ENCODE measurements at places on chromosomes 4 and X.

- DNase-seq = no peak
Observed at GRCh38 chr4:189060104-189060503, 880.6 kb upstream of the FRG1 start.

DNA sequence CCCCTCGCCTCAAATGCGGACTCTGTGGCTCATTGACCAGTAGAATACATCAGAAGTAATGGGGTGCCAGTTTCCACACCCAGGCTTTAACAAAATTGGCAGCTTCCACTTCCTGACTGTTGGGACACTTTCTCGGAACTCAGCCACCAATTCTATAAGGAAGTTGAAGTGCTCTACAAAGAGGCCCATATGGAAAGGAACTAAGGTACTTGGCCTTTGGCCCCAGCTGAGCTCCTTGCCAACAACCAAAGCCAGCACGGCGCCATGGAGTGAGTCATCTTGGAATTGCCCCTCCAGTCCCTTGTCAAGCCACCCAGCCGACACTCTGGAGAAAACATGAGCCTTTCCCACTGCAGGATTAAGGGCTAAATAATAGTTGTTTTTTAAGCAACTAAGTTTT, 262.2 kb upstream of the INTU start:
- DNase-seq = no peak

DNA sequence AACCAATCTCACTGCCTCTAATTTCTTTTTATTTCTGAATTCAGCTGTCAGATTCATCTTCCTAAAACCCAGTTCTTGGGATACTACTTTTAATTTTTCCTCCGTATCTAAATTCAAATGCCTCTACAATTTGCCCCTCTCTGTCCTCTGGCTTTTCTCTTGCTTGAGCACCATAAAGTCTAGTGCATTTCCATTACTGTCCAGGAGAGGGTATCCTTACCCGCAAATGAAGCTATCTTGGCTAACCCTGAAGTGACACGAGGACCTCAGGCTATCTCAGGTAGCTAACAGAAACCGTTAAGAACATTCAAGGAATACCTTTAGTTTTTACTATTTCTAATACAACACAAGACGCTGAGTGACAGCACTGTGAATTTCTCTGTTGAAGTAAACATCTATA, 49.4 kb upstream of the PRR32 start:
- peak; percentile 11 for DNase-seq

DNA sequence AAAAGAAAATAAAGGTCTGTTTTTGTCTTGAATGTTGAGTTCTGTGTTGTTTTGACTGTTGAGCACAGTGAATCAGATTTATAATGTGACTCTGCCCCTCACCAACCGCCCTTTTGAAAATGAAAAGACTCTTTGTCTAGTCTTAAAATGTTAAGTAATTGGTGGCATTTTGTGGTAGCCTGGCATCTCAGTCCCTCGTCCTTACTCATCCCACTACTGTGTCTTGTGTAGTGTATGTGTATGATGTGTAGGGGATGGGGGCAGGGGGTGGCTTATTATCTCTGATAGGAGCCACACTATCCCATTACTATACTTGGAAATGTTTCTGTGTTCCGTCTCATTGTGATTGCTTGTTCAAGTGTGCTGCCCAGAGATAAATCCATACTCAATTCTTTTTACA, 12.2 kb downstream of the KLHL34 start:
- DNase-seq = no peak

DNA sequence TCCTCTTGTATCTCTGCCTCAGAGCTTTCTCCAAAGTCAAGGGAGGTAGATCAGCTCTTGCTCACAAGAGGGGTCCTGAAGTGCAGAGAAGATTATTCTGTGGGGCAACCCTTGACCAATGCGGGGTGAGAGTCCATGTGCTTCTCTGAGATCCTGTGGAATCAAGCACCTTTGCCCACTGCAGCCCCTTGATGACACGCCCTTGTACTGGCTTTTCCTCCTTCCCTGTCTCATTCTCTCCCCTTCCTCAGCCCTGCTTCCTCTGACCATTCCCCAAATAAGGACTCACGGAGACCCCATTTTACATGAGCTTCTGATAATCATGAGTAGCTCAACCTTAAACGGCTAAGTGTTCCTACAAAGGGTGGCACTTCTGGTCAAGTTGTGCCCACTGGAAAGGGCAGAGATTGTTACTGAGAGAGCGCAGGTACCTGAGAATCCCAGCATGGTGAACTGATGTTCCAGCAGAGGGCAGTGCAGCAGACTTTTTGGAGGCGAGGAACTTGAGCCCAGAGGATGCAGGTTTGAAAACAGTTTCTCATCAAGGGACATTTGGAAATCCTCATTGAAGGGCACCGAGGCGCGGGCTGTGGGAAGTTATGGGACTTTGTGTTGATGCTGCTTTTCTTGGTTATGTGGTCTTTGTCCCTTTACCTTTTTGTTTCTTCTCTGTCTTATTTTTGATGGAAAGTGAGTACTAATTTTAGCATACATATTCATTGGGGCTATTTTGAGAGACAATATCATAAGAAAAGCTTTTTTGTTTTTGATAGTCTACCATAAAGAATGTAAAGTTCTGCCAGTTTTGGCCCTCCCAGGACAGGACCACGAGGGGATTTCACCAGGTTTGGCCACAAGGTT, 201.3 kb downstream of the RBM46 start:
- peak; percentile 56 for DNase-seq

- no peak for DNase-seq
Observed at GRCh38 chr4:181105487-181105886, 1137.7 kb upstream of the TENM3 start.

- no peak for DNase-seq
Observed at GRCh38 chrX:110287605-110288004, 30.3 kb downstream of the AMMECR1 start.

DNA sequence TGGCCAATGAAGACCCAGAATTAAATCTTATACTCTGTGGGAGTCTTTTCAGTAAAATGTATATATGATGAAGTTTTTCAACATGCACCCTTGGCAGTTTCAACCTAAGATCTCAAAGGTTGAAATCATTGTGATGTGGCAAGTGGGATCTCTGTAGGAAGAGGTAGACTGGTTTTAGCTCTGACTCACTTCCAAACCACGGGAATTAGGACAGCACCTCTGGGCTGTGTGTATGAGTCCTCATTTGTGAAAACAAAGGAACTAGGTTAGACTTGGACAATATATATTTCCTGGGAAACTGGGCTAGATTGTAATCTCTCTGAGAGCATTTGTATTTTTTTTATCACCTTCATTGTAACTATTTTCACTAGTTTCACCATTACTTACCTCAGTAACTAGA, 333.0 kb downstream of the ADGRL3 start:
- DNase-seq = no peak

DNA sequence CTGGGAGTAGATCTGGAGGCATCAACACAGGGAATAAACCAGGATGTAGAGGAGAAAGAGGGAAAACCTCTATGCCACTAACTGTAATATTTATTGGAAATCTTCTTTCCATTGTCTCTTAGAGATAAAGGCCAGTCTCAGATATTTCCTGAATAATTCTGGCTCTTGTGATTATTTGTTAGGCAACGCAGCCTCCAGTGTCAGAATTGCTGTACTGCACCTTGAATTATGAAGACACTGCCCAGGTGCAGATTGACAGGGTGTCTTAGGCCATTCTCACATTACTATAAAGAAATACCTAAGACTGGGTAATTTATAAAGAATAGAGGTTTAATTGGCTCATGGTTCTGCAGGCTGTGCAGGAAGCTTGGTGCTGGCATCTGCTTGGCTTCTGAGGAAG, 100.7 kb upstream of the ZDHHC15 start:
- DNase-seq = no peak

GRCh38 chr4:91035276-91035675, 908.1 kb downstream of the CCSER1 start:
- DNase-seq = no peak

DNA sequence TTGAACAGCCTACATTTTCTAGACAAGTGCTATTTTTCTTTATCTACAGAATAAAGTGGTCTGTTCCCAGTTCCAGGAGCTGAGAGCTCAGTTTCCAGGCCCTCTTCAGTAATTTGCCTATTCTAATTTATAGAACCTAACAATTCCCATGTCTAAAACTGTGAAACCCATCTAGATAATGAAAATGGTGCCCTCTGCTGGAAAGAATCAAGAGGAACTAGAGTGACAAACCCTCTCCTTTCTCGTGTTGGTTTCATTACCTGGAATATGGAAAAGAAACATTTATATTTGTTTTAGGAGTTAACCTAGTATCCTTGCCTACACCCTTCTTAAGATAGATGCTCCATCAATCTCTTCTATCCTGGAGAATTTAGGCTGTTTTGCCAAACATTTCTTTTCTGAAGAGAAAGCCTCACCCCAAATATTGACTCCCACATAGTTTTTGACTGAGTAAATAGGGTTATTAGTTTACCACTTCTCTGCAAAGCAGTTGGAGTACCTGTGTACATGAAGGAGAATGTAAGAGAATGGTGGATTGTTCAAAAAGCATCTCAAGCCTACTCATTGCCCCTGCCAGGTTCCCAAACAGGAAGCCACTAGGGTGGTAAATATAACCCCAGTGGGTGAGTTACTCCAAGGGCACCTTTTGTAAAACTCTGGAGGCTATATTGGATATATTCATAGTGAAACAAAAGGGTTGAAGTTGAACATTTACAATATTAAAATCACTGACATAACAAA, 121.6 kb downstream of the RASL11B start:
- DNase-seq = peak; percentile 63

- DNase-seq = no peak
Observed at GRCh38 chr4:115501656-115502055, 388.2 kb upstream of the NDST4 start.

- DNase-seq = no peak
Observed at GRCh38 chrX:134694333-134695322, 36.4 kb upstream of the PLAC1 start.

GRCh38 chr4:15729910-15730533, 27.2 kb downstream of the BST1 start:
- DNase-seq = peak; percentile 53

DNA sequence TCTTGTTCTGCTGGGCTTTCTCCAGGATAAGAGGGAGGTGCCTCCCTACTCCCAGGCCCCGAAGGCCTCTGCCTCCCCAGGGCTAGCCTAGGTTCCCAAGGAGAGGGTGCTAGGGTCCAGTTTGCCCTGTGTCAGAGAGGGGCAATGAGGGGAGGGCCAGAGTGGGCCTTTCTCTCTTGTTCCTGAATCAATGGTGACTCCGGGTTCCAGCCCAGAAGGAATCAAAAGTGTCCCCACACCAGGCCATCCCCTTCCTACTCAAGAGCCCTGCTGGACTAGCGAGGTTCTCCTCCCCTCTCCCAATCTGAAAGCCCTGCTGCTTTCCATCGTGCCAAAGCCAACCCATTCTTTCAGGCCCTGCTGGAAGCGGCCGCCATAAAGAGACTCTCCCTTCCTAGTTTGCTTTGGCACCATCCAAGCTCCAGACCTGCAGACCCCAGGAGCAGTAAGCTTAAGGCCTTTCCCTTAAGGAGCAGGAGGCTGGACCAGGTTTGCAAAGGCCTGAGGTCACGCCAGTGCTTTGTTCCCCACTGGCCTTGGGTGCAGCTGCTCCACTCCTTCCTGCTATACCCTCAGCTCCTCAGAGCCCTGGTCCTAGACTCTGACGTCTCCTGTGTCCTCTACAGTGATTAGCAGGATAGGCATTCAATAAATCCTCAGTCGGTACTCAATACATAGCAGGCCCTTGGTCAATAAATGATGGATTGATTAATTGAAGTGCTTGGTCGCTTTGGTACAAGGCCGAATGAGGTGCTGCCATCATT, 10.6 kb downstream of the TSC22D3 start:
- DNase-seq = no peak

DNA sequence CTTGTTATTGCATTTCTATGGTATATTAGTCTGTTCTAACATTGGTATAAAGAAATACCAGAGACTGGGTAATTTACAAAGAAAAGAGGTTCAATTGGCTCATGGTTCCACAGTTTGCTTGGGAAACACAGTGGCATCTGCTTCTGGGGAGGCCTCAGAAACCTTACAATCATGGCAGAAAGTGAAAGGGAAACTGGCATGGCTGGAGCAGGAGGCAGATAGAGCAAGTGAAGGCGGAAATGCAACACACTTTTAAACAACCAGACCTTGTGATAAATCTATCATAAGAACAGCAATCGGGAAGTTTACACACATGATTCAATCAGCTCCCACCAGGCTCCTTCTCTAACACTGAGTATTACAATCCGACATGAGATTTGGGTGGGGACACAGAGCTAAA, 346.6 kb upstream of the GNPDA2 start:
- DNase-seq = no peak

DNA sequence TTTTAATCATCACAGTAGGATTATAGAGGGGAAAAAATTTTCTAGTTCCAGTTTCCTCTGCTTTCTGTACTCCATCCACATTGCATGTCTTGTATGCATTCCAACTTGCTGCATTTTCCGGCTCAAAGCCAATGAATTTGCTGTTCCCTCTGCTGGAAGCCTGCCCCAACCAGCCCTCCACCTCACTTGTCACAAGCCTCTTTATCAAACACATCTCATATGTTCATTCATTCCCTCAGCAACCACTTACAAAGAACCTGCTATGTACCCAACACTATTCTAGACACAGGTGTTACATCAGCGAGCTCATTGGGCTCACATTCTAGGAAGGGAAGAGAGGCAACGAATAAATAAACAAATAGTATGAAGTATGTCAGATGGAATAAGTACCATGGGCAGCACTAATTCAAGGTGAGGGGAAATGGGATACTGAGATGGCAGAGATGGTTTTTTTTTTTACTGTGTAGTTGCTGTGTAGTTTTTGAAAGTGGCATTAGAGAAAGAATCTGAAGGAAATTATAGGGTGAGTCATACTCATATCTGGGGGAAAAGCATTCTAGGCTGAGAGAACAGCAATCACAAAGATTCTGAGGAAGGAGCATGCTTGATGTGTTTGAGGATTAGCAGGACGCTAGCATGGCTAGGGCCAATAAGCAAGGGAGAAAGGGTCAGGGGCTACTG, 332.5 kb downstream of the PDGFC start:
- DNase-seq = no peak

DNA sequence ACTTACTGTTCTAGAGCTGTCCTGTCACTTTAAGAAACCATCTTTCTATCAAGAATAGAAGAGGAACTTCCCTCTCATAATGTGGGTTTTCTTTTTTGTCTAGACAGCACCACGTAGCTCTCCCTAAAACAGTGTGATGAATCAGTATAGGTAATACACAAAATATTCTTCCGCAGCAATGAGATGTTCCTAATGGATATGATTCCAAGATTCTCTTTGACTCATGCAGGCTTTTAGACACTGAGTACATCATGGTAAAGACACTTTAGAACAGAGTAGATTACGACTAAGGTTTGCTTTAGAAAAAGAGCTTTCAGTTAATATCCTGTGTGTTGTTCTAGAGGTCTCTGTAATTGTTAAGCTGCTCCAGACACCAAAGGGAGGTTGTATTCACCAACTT, 69.8 kb downstream of the PTTG2 start:
- no peak for DNase-seq

- no peak for DNase-seq
Observed at GRCh38 chr4:8516061-8516573, 64.1 kb upstream of the GPR78 start.

- no peak for DNase-seq
Observed at GRCh38 chr4:136742333-136742732, 790.0 kb downstream of the PCDH18 start.

Data from ACHN (cell line).